ENCODE measurements at places on chromosomes 1 and 21. TPM values are rescaled to one million over a fixed set of nuclear protein-coding genes. Genes with fewer than 3 reads are reported as not detected.

DNA sequence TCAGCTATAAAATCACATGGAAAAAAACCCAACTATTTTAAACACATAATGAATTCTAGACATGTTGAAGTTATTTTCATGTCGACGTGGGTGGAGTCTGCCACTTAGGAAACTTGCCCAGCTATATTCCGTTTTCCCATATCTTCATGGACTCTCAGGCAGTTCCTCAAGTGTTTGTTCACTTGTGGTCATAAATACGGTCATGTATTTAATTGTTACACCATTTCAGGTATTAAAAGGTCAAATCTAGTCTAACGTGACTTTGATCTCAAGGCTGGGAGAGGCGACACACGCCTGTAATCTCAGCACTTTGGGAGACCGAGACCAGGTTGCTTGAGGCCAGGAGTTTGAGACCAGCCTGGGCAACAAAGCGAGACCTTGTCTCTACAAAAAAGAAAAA lies 346.9 kb downstream of the PBX1 start:
- DNase-seq, result no peak

DNA sequence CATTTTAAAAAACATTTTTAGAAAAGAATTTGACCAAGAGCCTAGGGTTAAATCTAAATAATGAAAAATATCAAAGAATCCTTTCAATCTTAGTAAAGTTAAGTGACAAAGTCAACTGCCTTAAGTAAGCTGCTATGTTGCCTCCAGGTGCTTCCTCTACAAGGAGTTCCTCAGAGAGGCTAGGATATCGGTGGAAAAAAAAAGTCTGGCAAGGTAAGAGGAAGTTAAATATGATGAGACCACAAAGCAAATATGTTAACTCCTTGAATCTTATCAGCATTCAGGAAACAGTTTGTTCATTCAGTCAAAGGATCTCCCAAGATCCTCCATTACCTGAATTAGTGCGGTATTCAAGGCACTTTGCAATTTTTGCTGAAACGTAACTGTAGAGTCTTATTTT lies 563.5 kb downstream of the PTPRC start:
- no peak for DNase-seq

- DNase-seq, result no peak
Observed at GRCh38 chr1:42931108-42931539, 27.5 kb downstream of the SLC2A1 start.

Gene TMOD4
- total RNA-seq, result not detected

Data from Right ventricle myocardium inferior (tissue), 1 donor.